ENCODE measurements at places on chromosomes 12 and 14.

DNA sequence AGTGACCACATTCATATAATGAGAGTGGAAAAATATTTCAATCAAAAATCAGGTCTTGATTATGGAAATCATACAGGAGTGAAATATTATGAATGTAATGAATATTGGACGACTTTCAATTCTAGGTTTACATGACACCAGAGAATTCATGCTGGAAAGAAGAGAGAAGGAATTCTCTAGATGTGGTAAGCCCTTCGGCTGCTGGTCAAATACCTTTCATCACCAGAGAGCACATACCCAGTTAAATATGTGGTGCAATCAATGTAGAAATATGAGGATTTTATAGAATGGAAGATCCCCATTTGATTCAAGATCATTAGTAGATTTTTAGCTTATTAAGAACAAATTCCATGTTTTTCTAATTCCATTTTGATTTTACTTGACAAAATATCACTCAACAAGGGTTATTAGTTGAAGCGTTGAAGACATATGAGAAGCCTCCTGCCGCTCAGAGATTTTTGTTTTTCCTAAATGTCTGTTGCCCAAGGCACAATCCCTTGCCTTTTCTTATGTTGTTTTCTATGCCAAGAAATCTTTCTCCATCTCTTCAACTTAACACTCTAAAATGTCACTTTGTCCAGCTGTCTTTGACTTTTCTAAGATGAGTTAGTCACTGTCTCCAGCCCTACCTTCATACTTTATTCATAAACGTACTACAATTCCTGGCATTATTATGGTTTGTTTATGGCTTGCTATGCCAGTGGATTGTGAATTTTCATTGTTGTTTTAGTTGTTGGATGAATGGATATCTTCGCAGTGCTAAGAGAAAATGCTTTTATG lies 72.8 kb upstream of the ZDHHC17 start:
- no peak for DNase-seq

- no peak for DNase-seq
Observed at GRCh38 chr12:3164454-3165077, 87.4 kb downstream of the TSPAN9 start.

DNA sequence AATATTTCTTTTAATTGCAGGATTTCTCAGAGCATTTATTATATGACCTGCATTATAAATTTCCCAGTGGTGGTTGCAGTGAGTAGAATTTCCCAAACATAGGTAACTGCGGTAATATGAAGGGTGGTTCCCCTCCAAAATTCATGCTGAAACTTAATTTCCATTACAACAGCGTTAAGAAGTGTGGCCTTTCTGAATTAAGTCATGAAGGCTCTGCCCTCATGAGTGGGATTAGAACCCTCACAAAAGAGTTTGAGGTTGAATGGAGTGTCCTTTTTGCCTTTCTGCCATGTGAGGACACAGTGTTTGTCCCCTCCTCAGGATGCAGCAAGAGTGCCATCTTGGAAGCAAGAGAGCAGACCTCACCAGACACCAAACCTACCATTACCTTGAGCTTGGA lies 233.6 kb downstream of the KTN1 start:
- no peak for DNase-seq

DNA sequence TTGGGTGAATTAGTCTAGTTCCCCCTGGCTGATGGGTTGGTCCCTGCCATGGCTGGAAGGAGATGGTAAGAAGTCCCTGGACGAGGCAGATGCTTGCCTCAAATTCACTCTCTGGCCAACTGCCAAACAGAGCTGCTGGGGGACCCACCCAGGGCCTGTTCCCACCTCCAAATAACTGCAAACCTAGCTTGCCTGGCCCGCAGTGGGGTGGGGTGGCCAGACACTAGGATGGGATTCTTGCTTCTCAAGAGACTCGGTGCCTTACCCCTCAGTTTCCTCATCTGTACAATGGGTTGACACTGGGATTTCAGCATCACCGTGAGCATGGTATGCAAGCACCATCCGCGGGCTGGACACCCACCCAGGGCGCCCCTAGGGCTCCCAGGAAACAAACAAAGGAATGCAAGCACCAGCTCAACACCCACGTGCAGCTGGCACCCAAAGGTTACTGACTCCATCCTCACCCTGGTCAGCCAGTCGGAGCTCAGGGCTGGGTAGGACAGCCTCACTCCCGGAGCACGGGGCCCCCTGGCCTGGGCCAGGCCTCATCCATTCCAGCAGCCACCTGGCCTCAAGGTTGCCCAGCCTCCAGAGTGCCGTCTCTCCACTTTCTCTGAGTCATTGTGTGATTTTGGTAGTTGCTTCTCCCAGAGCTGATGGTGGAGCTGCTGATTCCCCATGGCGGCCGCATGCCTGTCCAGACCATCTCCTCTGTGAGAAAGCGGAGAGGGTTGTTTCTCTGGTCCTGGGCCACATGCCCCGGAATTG lies 205.2 kb upstream of the RTL1 start:
- no peak for DNase-seq

GRCh38 chr12:47882781-47883546 lies 21.8 kb downstream of the VDR start:
- no peak for DNase-seq

DNA sequence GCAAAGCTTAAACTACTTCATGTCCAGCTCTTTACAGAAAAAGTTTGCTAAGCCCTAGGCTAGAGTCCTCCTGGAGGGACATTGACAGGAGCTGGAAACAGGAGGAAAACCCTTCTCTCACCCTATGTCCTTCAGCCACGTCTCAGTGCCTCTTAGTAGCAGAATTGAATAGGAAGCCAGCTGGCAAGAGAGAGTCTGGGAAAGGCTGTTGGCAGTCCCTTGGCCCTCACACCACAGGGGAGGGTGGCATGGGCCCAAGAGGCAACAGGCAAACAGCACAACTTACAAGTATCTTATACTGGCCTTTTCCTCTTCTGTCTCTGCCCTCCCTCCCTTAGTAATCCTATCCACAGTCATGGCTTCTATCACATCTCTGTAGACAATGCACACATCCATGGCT lies 27.7 kb upstream of the DHRS2 start:
- no peak for DNase-seq

GRCh38 chr14:67725171-67725570 lies 23.5 kb downstream of the RDH12 start:
- no peak for DNase-seq

DNA sequence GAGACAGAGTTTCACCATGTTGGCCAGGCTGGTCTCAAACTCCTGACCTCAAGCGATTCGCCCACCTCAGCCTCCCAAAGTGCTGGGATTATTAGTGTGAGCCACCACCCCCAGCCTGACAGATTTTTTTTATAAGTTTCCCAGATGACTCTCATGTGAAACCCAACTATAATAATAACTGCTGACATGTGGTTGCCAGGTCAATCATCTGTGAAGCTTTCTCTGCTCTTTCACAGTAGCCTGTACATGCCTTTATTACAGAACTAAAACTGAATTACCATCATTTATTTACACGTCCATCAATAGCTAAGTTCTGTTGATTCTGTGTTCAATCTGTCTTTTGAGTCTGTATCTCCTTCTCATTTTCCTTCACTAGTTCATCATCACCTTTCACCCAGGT lies 218.5 kb downstream of the RPS29 start:
- no peak for DNase-seq

All from caudate nucleus (tissue), 63 donors.